Stimulated activated CD8-positive, alpha-beta memory T cell treated with anti-CD3 and anti-CD28 coated beads, Interleukin-7, amount 100 ng/mL, for 1 hour (primary cell): ENCODE measurements at places on chromosomes 5 and 9.
A peak's percentile ranks its signal among the peaks of the same experiment; 100 is the strongest.

GRCh38 chr9:95666096-95666784 is 149.5 kb upstream of the PTCH1 start:
- no peak for DNase-seq

DNA sequence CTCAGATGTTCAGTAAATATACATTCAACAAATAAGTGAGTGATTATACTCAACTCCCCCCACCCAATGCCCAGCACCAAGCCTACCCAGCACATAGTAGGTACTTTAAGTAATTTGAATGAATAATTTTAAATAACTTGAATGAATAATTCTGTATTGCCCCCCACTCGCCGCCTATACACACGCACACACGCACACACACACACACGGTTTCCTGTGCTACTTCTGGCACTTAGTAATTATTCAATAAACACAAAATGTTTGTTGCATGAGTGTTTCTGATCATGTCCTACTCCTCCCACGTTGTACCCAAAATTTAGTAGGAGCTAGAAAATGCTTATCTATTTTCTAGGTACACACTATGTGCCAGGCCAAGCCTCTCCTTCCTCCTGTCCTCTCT is 16.2 kb downstream of the PCDH12 start:
- DNase-seq: no peak

DNA sequence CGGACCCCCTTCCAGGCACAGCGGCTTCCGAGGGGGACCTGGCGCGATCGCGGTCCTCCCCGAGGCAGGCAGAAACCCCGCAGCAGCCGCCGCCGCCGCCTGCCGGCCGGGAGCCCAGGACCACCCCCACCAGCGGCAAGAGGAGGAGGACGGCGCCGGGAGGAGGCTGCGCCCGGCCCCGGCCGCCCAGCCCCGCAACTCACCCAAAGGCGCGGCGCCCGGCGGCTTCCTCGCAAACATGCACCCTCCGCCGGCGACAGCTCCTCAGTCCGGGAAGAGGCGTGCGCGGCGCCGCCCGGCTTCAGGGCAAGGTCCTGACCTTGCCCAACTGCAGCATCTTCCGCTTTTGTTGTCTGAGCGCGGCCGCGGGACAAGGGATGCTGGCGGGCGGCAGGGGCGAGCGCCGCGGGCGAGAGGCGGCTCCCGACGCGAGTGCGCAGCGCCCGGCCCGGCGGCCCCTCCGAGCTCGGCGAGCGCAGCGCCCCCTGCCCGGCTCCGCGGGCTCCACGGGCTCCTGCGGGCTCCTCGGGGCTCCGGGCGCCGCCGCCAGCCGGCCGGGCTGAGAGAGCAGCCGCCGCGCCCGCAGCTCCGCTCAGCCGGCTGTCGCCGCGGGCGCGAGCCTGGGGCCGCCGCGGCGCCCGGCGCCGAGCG is 507 bp downstream of the CTNND2 start:
- no peak for DNase-seq

DNA sequence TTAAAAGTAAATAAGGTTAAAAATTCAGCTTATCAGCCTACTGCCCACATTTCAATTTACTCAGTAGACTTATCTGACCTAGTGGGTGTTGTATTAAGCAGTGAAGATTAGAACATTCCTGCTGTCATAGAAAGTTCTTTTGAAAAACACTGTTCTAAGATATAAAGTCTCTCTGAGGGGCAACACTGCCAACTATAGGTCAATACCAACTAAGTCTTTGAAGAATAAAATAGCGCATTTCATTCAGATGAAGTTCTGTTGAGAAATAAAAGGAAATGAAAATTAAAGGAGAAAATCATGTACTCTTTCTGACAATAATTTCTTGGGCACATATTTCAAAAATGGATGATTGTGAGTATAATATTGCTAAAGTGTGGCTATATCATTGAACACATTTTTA is 86.8 kb downstream of the PTPRD start:
- DNase-seq: no peak

- no peak for DNase-seq
These were observed 74.7 kb downstream of the PIK3R1 start for GRCh38 chr5:68290260-68290674.

GRCh38 chr5:171392585-171393159 is 5.0 kb downstream of the NPM1 start:
- no peak for DNase-seq

- peak; percentile 25 for DNase-seq
These were observed 96.0 kb downstream of the HINT1 start for GRCh38 chr5:131068893-131069643.

GRCh38 chr9:127706836-127707241 is at the start of gene CFAP157:
Gene CFAP157 (plus strand): TSS chr9:127706988. CDS start chr9:127707032, 44 bp downstream.
- no peak for DNase-seq

GRCh38 chr9:87435189-87435880 is 62.3 kb upstream of the DAPK1 start:
- DNase-seq: no peak

DNA sequence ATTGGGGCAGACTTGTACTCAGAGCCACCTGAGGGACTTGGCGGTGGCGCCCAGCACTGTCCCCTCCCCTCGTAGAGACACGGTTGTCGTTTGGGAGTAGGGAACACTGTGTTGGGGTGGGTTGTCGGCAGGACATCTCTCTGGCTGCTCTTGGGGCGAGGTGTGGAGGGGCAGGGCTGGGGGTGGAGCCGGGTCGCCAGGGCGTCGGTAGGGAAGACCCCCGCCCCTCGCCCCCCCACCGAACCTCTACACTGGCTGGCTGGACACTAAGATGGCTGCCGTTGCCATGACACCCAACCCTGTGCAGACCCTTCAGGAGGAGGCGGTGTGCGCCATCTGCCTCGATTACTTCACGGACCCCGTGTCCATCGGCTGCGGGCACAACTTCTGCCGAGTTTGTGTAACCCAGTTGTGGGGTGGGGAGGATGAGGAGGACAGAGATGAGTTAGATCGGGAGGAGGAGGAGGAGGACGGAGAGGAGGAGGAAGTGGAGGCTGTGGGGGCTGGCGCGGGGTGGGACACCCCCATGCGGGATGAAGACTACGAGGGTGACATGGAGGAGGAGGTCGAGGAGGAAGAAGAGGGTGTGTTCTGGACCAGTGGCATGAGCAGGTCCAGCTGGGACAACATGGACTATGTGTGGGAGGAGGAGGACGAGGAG is 778 bp downstream of the TRIM41 start:
- DNase-seq: no peak

- DNase-seq: no peak
These were observed 57.9 kb upstream of the RNF38 start for GRCh38 chr9:36457836-36458429.

GRCh38 chr9:91056917-91057316 is 255.3 kb downstream of the SYK start:
- DNase-seq: no peak

- no peak for DNase-seq
These were observed 11.8 kb upstream of the LHFPL2 start for GRCh38 chr5:78660401-78660800.

- DNase-seq: no peak
These were observed 275.9 kb upstream of the WWC1 start for GRCh38 chr5:168015506-168015905.

GRCh38 chr9:132201780-132202703 is 40.2 kb downstream of the NTNG2 start:
- DNase-seq: no peak

GRCh38 chr5:31066655-31067328 is 126.7 kb upstream of the CDH6 start:
- DNase-seq: no peak

DNA sequence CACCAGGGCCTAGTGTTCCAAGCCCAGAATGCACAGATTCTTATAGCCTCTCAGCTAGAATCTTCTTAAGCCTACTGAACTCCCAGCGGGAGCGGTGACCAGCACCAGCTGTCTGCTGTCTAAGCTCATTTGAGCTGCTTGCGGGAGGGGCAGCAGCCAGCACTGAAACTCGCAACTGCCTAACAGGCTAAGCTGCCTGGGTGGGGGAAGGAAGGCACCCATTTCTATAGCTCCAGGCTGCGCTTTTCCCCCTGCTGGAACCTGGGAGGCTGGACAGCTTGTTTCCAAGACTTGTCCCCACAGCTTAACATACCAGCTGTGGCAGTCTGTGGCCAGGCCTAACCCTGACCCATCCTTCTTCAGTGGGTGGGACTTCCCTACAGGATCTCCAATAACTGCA is 512.9 kb downstream of the EFNA5 start:
- DNase-seq: no peak

DNA sequence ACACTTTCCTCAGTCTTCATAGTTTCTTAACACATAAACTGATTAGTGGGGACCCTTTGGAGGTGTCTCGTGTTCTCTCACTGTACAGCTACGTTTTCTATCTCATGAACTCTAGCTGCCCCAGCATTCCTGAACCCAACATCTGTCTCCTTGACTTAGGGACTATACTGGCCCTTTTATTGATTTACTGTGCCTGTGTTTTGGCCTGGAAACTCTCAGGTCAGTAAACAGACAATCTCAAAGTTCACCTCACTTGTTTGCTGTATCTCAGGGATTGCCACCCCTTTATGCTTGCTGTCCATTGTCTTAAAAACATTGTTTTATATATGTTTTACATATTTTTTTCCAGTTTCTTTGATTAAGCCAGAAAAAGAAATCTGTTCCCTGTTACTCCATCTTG is 222.8 kb downstream of the FAM170A start:
- no peak for DNase-seq

- DNase-seq: no peak
These were observed 334.9 kb upstream of the DAB2 start for GRCh38 chr5:39759701-39760100.

DNA sequence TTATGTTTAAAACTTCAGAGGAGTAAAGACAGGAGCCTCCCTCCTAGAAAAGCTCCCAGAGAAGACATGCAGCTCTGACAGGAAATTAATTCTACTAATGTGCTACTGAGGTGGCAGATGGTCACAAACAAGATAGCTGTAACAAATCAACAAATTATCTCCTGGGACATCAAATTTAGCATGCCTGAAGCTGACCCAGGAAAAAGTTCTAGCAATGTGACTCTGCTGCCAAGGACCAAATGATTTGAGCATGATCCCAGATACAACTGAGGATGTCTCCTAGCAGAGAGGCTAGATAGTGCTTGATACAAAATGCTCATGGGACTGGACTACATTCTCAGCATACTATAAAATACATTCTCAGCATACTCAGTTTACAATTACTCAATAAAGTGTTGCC is 413.5 kb upstream of the SMC2 start:
- DNase-seq: no peak

DNA sequence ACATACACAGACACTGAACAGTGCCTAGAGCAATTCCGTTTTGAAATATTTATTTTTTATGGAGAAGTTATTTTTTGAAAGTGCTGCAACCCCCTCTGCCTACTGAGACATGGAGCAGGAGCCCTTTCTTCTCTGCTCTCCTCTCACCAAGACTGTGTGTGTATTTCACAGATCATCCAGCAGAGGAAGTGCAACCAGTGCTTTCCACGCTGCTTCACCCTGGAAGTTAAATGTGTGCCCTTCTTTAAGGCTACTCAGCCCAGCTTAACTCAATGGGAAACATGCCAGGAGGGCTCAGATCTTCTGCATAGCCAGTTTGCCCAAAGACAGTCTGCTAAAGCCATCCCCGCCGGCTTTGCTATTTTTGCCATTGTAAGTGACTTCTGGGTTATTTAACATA is 606.3 kb downstream of the TLE1 start:
- DNase-seq: no peak

GRCh38 chr5:98742396-98743073 is 30.9 kb upstream of the RGMB start:
- no peak for DNase-seq

- DNase-seq: no peak
These were observed 552.0 kb upstream of the CLINT1 start for GRCh38 chr5:158410976-158411375.

GRCh38 chr9:136204838-136205706 is at the start of gene LHX3:
Gene LHX3 (minus strand): TSS chr9:136205128. CDS start chr9:136205012, 116 bp downstream.
- no peak for DNase-seq
